ENCODE measurements at places on chromosomes 16 and 17.

DNA sequence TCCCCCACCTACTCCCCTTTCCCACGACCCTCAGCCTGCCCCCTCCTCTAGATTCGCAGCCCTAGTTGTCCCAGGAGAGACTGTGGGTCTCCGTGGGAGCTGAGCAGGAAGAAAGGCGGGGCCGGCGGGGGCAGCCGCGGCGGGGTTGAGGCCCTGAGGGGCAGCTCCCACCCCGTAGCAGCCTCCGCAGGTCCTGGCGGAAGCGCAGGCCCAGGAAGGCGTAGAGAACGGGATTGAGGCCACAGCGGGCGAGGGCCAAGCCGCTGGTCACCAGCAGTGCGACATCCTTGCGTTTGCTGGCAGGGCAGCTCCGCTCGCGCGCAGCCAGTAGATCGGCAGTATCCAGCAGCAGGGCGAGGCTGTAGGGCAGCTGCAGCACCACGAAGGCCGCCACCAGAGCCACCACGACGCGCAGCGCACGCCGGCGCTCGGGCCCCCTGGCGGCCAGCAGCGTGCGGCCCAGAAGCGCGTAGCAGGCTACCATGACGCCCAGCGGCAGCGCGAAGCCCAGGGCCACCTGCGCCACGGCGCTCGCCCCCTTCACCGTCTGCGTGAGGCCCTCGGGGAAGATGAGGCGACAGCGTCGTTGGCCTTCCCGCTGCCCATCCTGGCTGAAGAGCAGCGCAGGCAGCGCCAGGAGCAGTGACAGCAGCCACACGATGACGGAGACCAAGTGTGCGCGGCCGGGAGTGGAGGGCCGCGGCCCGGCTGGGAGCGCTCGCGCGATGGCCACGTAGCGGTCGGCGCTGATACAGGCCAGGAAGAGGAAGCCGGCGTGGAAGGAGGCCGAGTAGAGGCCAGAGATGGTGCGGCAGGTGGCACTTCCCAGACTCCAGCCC is 1.9 kb downstream of the CCR10 start:
- DNase-seq: peak; percentile 71

DNA sequence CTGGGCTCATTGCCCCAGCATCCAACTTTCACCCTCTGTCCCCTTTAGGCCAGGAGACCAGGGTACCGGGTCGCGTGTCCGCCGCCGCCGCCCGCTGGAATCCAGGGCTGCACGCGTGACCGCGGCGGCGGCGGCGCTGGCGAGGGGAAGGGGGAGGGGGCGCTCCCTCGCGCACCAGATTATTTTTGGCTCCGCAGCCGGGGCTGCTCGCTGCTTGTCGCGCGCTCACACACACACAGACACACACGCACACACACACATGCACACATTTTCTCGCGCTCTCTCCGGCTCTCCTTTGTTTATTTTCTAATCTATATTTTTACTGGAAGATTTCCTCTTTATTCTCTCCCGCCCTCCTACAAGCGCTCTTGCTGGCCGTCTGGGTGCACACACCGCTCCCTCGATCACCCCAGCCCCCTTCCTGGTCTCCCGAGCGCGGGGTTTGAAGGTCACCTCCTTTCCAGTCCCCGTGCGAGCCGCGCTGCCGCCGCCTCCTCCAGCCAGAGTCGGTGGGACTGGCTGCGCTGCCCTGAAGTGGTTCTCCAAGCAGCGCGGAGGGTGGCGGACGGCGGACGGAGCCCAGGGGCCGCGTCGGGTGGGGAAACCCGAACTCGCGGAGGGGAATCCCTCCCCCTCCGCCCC is 921.4 kb upstream of the EEF2KMT start:
- DNase-seq: no peak

GRCh38 chr16:10878328-10878643 is 1.3 kb downstream of the CIITA start:
- DNase-seq: no peak

DNA sequence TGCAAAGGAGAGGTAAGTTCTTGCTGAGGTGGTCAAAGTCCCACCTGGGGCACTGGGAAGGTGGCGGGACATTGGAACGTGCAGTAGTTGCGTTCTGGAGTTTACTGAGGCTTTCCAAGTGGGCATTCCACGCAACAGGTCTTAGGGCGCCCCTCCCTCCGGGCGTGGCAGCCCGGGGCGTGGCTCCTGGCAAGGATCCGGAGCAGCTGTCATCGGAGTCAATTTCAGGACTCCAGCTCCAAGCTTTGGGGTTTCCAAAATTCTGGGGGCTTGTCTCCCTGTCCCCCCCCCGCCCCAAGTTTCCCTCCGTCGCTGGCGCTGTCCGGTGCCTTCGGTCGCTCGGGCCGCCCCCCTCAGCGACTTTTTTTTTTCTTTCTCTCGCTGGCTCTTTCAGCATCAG is 43.1 kb upstream of the AMZ2 start:
- no peak for DNase-seq

- DNase-seq: no peak
These were observed 230.3 kb downstream of the ENGASE start for GRCh38 chr17:79304884-79305283.

- DNase-seq: no peak
These were observed 13.4 kb downstream of the FLYWCH1 start for GRCh38 chr16:2924901-2925755.

GRCh38 chr16:15038689-15039088 is 17.2 kb downstream of the NTAN1 start:
- DNase-seq: no peak

- DNase-seq: no peak
These were observed 146.5 kb upstream of the CDH11 start for GRCh38 chr16:65268331-65268730.
